ENCODE measurements at places on chromosomes 5 and 9.

- DNase-seq, result no peak
Measured at GRCh38 chr5:14576206-14576605, 5.4 kb upstream of the OTULINL start.

- no peak for DNase-seq
Measured at GRCh38 chr5:107578051-107578635, 92.6 kb downstream of the EFNA5 start.

GRCh38 chr5:156154757-156155156 lies 172.2 kb upstream of the SGCD start:
- DNase-seq, result no peak

DNA sequence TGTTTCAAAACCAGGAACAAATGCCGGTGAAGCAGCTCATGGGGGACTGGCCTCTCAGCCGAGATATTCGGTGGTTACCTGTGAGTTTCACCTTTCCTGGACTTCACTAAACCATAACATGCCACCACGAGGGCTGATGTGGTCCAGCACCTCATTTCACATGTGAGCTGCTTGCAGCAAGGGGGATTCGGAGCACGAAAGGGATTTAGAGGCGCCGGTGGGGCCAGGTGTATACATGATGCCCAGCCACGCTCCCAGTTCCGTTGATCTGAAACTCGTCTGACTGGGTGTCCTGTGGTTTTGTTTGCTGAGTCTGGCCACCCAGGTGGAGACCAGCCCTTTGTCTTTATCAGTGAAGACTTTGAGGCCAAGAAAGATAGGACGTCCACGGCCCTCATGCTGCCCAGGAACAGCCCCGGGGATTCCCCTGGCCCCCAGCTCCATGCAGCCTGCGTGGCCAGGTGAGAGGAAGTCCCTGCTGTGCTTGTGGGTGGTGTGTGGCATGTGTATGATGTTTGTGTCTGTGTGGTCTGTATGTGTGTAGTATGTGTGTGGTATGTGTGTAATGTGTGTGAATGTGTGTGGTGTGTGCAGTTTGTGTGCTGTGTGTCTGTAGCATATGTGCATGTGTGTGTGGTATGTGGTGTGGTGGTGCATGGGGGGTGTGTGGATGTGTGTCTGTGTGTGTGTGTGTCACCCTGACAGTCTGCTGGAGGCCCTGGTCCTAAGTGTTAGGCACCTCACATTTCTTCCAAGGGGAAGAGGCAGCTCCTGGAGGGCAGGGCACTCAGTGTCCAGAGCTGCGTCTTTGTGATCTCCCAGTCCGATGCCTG lies 23.4 kb downstream of the PHF2 start:
- no peak for DNase-seq

DNA sequence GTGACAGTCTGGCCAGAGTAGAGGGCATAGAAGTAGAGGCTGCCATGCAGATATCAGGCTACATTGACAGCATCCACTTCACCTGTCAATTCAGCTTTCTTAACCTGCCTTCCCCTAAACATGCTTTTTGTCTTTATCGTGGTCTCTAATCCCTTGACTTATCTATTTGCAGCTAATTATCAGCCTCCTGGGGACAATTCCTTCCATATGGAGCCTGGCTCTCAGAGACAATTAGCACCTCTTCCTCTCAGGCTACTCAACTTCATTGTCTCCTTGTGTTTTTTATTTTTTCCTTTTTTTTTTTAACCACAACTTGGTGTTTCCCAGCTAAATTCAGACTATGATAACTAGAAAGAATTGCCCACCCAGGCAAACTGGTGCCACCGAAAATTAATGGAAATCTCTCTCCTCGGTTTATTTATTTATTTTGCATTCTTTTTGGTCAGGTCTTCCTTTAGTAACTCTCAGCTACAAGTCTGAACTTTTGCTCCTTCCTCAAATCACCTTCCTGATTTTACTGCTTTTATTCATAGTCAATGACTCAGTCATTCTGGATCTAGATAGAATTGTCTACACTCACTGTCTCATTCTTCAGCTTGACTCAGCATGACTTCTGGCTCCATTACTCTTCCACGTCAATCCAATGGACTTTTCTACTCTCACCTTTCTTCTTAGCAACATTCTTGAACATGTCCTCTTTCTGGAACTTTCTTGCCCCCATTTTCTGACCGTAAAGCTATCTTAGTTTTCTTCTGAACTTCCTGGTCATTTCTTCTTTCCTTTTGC lies 63.0 kb upstream of the BASP1 start:
- no peak for DNase-seq

- DNase-seq, result peak; percentile 49
Measured at GRCh38 chr5:42767491-42768105, 11.0 kb downstream of the CCDC152 start.

DNA sequence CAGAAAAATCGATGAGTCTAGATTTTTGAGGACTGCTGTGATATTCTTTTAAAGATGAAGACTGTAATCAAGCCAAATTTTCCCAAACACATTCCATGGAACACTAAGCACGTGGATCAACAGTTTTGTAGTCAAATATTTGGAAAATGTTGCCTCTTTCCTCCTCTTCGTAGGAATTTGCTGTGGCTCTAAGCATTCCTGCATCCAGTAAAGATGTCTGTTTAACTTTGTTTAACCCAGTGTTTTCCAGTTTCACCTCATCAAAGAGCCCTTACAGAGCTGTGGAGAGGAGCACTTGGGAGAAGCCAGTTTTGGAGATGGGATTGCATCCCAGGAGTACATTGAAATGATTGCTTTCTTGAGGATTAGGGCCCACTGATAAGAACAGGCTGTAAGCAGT lies 58.9 kb downstream of the INSYN2B start:
- DNase-seq, result no peak

GRCh38 chr5:99061711-99062110 lies 132.9 kb upstream of the CHD1 start:
- DNase-seq, result no peak

GRCh38 chr5:43332401-43332800 lies 19.2 kb upstream of the HMGCS1 start:
- no peak for DNase-seq

DNA sequence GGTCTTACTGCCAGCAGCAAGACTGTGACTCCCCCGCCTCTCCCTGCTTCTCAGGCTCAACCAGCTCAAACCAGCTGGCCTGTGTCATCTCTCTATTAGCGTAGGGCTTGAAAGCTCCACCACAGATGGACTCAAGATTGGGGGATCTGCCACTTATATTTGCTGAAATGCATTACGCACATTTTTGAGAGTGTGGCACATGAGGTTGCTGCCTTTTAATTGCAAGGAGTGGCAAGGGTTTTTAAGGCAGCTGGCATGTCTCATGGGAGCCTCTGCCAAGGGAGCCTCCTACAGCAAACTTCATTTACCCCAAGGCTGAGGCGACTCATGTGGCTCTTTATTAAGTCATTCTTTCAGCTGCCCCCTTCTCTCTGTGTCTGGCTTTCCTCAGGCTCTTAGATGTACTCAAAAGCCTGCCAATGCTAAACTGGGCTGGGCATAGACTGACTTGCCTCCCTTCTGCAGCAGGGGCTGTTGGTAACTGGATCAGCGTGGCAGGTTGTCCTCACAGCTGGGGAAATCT lies 219.3 kb downstream of the SMARCA2 start:
- no peak for DNase-seq

GRCh38 chr5:52837068-52837467 lies 49.4 kb downstream of the ITGA1 start:
- DNase-seq, result peak; percentile 46

GRCh38 chr5:122091936-122092600 lies 14.0 kb upstream of the LOX start:
- peak; percentile 22 for DNase-seq

DNA sequence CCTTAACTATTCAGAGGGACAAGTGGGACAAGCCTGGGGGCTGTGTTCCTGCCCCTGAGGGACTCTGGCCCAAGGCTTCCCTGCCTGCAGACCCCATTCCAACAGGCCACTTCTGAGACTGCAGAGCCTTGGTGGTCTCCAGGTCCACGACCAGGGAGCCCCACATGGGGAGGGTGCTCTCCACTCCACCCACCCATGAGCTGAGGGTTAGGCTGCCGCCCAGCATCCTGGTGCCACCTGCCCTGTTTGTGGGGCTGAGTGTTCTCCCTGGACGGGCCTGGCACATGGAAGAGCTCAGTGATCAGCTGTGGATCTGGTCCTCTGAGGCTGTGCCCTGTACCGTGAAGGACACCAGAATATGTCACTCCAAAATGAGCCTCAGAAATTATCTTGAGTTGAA lies 2.5 kb upstream of the ABO start:
- no peak for DNase-seq

GRCh38 chr5:16754601-16755000 lies 137.8 kb upstream of the RETREG1 start:
- no peak for DNase-seq

DNA sequence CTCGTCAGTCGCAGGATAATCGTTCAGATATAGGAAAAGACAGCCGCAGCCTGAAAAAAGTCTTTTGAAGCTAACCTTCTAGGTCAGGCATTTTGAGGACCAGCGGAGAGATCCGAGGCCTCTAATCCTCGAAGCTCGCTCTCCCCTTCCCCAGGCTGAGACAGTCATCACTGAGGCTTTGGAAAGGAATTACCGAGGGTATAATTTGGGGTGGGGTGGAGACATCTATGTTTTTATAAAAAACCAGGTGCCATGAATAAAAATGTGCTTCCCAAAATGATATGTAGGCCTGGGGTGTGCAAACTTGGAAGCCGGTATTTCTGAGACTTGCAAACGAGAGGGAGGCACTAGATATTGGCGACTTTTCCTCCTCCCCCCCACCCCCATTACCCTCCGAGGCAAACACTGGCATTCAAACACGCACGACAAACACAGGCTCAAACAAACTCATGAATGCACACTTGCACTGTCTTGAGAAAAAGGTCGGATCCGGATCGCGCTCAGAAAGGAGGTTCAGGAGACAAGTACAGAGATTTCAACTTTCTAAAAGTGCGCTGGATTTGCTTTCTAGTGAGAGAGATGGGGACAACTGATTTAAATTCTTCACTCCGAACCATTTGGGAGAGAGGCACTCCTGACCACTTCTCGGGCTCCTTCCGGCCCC lies 935 bp upstream of the MSX2 start:
- DNase-seq, result no peak

- DNase-seq, result no peak
Measured at GRCh38 chr5:40914835-40915234, 5.5 kb downstream of the C7 start.

DNA sequence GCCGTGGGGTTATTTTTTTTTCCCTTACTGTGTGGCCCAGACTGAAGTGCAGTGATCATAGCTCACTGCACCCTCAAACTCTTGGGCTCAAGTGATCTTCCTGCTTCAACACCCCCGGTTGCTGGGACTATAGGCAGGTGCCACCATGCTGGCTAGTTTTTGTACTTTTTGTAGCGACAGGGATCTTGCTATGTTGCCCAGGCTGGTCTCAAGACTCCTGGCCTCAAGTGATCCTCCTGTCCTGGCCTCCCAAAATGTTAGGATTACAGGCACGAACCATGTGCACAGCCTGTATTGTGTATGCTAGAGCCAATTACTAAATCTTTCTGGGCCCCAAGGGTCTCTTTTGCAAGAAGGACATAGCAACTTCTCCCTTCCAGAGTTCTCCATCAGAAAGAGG lies 23.1 kb downstream of the GALNT10 start:
- no peak for DNase-seq

DNA sequence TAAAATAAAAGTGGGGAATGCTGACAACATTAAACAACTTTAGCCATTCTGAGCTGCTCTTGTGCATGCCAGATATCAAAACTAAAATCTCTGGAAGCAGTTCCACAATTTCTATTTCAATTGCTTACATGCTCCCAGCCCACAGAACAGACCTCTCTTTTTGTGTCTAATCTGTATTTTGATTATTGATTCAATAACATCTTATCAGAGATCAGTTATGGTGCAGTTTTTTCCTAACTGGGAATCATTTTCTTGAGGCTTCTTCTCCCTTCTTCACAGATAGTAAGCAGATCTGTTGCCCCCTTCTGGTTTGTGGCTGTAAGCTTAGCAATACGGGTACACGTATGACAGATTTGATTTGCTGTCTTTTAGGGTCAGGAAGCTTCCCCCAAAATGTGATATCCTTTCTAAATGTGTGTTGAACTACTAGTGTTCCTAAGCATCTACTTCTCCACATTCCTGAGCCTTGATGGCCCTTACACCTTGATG lies 39.4 kb downstream of the MRPS27 start:
- DNase-seq, result peak; percentile 61

GRCh38 chr5:143228597-143229293 lies 174.7 kb downstream of the NR3C1 start:
- no peak for DNase-seq

DNA sequence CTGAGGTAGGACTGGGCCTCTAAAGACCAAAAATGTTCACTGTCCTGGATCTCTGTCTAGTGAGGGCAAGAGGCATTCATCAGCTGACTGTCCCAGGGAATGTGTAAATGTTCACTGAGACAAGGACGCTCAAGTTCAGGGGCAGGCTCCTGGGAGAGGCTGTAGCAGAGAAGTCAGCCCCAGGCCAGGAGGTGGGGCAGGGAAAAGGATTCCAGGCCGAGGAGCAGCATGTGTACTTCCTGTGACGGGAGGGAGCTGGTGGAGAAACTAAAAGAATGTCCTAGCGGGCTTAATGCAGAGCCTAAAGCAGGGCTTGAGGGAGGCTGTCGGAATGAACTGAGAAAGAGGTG lies 205.8 kb downstream of the GABBR2 start:
- DNase-seq, result no peak

GRCh38 chr9:82188817-82189216 lies 200.2 kb downstream of the SPATA31D1 start:
- no peak for DNase-seq

DNA sequence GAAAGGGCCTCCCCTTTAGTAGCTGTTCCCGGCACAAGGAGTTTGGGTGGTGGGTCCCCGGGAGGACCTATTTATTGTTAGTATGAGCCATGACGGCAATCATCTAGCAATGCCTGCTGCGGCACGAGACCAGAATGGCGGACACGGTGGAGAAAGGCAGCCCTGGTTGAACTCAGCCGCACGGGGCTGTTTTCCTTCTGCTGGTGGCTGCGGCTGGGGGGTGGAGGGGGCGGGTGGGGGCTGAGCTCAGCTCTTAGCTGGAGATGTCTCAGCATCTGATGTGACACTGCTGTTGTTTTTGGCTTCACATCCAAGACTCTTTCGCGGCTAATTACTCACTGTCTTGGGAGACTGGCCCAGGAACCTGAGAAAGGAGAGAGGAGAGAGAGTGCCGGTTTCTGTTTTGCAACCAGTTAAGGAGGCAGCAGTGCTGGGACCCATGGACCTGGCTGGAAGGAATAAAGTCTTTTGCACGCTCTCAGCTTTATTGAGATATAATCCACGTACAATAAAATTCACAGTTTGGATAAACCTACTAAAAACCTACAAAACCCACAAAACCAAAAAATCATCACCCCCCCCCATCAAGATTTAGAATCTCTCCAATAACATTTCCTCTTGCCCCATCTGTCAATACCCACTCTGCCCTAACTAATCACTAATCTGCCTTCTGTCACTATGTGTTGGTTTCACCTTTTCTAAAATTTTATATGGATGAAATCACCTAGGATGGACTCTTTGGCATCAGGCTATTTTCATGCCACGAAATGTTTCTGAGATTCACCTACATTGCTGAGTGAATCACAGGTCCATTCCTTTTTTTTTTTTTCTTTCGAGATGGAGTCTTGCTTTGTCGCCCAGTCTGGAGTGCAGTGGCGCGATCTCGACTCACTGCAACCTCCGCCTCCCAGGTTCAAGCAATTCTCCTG lies 81.8 kb upstream of the NEURL1B start:
- no peak for DNase-seq

- DNase-seq, result no peak
Measured at GRCh38 chr5:179190851-179191505, 130.8 kb downstream of the ZNF354C start.

GRCh38 chr9:101848485-101848919 lies 110.1 kb upstream of the GRIN3A start:
- DNase-seq, result no peak

- no peak for DNase-seq
Measured at GRCh38 chr5:54491326-54491725, 26.2 kb upstream of the SNX18 start.

GRCh38 chr5:108862211-108862610 lies 114.5 kb downstream of the FER start:
- no peak for DNase-seq

Data from globus pallidus (tissue), 1 donor.